ENCODE measurements at places on chromosomes 4 and X. TPM values are rescaled to one million over a fixed set of nuclear protein-coding genes. Genes with fewer than 3 reads are reported as not detected.

PPP1R2C gene
- polyA plus RNA-seq: not detected

SSX4B gene
- polyA plus RNA-seq: not detected

KIAA1210 gene
- polyA plus RNA-seq: 0.04 TPM

ARL13A gene
- not detected for polyA plus RNA-seq

SPANXC gene
- not detected for polyA plus RNA-seq

VCX3B gene
- polyA plus RNA-seq: not detected

DDX53 gene
- polyA plus RNA-seq: not detected

AR gene
- 7.5 TPM for polyA plus RNA-seq

ARAP2 gene
- 0.76 TPM for polyA plus RNA-seq

ASB11 gene
- 0.06 TPM for polyA plus RNA-seq

PAK3 gene
- polyA plus RNA-seq: 1.5 TPM

HOPX gene
- polyA plus RNA-seq: 8.8 TPM

TECRL gene
- 0.07 TPM for polyA plus RNA-seq

DMRTC1 gene
- polyA plus RNA-seq: 2.0 TPM

SOWAHB gene
- polyA plus RNA-seq: 0.07 TPM

ADAM29 gene
- polyA plus RNA-seq: not detected

CRLF2 gene
- polyA plus RNA-seq: 0.25 TPM

TCP11X2 gene
- not detected for polyA plus RNA-seq

SHOX gene
- not detected for polyA plus RNA-seq

SSX3 gene
- polyA plus RNA-seq: not detected

MAGEA1 gene
- polyA plus RNA-seq: not detected

SLC26A1 gene
- polyA plus RNA-seq: 0.36 TPM

CCDC149 gene
- polyA plus RNA-seq: 9.6 TPM

CDKL2 gene
- polyA plus RNA-seq: 0.45 TPM

CLNK gene
- polyA plus RNA-seq: not detected

IL15 gene
- polyA plus RNA-seq: 0.92 TPM

TEX13C gene
- not detected for polyA plus RNA-seq

NHSL2 gene
- polyA plus RNA-seq: 6.9 TPM

RASL11B gene
- 32.6 TPM for polyA plus RNA-seq

CYP2U1 gene
- 7.3 TPM for polyA plus RNA-seq
